ENCODE measurements at places on chromosomes 6 and 20.
A peak's percentile ranks its signal among the peaks of the same experiment; 100 is the strongest.

DNA sequence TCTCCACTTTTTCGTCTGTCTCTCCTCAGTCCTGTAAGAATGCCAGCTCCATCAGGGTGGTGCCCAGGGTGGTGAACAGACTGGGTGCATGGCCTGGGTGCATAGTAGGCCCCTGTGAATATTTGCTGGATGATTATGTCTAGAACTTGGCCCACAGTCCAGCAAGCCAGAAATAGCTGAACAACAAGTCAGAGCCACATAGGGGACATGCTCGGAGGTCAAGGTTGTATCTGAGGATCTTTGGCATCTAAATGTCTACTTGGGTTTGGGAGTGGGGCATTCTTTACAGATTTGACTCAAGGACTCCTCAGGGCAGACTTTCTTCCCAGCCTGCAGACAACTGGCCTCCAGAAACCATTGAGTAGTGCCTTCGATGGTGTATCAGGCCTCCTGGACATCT is 18.1 kb upstream of the BPIFA3 start:
- DNase-seq, result no peak

GRCh38 chr6:28323813-28324424 is 12.0 kb downstream of the ZSCAN31 start:
- DNase-seq, result no peak

DNA sequence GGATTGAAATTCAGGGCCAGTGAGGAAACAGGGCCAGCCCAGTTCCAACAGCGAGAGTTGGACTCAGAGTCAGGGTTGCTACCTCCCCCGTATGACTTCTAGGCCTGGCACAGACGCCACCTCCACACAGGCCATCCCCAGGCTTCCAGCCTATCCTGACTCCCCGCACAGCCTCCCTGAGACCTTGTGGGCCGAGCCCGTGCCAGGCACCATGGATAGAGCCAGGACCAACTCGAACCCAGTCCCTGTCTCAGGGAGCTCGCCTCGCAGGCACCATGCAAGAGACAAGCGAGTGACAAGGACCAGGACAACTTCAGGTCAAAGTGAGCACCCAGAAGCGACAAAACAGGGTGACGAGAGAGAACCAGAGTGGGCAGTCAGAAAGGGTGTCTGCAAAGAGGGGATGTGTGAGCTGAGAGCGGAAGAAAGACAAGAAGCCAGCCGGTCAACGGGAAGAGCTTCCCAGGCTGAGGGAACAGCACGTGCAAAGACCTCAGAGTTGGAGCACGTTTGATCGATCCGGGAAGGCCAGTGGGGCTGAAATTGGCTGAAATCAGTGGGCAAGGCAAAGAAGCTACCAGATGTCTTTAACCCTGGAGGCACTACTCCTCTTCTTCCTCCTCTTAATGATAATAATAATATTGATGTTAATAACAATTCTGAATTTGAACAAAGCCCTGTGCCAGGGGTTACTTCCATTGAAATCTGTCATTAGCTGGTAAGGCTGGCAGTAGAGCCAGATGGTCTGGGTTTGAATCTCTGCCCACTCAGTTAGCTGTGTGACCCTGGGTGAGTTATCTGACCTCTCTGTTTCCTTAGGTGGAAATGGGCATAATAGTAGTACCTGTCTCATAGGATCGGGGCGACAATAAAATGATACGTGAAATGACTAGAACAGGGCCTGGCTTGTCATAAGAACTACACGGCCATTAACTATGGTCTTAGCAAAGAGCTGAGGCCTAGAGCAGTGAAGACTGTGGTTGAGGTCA is 45.0 kb downstream of the KIAA1755 start:
- DNase-seq, result no peak

DNA sequence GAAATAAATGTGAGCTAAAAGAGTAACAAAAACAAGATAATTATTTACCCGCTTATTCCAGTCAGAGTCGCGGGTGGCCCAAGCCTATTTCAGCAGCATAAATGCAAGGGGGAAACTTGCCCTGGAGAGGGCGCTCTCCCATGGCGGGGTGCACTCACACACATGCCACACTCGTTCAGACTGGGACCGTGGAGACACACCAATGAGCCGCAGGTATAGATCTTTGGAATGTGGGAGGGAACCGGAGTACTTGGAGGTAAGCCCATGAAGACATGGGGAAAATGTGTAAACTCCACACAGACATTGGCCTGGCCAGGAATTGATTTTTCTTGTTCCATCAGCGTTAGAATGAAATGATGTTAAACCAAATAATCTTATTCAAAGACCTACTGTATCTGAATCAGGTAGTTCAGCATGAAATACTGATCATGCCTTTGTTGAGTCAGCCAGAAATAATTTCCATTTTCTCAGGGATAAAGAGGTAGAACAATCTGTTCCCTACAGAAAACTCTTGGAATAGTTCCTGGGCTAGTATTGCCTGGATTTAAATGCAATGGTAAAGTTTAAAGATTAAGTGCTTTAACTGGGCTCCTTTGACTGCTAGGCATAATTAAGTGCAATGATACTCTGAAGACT is 191.5 kb downstream of the MCHR2 start:
- no peak for DNase-seq

GRCh38 chr6:91476000-91476399 is 889.1 kb upstream of the MAP3K7 start:
- no peak for DNase-seq

DNA sequence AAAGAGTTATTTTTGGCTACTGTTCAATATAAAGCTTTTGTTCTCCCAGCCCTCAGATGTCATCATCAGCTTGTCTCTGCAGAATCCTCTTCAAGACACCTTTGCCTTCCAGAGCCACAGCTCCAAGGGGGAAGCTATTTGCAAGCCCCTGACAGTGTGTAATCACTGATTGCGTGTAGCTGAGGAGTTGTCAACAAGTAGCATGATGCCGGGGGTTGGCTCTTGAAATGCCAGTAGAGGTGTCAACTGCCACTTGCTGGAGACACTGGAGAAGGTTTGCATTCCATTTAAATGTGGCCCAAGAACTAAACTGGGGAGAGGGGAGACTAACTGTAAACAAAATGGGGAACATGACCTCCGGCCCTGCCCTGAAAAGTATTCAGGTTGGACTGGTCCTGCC is 44.3 kb upstream of the PDYN start:
- no peak for DNase-seq

DNA sequence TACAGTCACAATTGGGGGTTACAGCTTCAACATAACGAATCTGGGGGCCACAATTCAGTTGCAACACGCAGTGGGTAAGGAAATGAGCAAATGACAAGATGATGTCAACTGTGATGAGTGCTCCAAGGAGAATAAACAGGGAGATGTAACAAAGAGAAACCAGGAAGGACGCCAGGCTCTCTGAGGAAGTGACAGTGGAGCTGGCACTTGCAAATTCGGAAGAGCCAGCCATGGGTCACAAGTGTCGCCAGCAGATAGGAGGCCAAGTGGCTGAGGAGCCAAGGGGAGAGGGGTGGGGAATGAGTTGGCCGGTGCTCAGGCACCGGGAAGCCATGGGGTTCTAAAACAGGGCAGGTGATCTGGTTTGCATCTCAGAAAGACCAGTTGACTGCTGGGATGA is 136.4 kb downstream of the EYA2 start:
- DNase-seq, result no peak

- no peak for DNase-seq
Observed at GRCh38 chr20:41672282-41672681, 54.1 kb upstream of the CHD6 start.

DNA sequence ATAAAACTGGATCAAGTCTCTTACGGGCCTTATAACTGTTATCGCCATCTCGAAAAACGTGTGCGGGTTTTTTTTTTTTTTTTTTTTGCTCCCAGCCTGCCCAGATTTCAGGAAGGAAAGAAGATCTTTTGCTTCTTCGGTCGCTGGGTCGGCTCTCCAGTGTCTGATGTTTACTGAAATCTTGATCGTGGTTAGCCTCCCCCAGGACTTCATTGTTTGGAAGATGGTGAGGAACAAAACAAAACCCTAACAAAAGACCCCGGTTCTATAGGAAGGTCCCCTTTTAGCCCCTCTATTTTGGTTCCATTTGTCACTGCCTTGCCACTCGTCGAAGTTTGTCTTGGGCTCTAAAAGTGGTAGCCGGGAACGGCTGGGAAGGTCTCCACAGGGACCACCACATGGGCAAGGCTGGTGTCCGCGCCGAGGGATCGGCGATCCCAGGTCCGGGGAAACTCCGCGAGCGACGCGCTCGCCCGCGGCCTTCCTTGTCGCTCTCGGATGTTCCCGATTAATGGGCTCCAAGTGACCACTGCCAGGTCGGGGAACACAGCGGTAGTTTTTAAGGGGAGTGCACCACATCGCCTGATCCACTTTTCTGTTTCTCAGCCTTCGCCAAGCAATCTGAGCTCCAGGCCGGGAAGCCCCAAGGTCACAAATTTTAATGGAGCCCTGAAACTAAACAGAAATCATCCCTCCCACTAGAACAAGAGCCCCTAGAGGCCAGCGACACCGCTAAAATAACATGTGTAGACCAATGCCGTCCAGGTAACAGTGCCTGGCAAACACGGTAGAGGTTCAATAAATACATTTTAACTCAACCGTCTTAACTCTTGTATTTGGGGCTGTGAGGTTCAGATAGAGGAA is 27.0 kb downstream of the TRIM27 start:
- DNase-seq, result no peak

DNA sequence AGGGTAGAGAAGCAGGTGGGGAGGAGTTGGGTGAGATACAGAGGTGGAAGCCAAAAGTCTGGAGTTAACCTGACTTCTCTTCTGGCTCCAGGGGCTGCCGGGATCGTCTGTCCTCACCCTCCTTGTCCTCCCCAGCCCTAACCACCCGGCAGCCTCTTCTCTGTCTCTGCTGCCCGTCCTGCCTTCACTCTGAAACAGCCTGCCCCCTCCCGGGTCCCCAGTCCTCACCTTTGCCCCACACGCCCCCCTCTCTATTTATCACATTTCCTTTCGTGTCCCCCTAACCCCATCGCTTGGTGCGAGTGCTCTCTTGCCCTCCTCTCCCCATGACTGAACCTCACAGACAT is 5.7 kb downstream of the RING1 start:
- no peak for DNase-seq

DNA sequence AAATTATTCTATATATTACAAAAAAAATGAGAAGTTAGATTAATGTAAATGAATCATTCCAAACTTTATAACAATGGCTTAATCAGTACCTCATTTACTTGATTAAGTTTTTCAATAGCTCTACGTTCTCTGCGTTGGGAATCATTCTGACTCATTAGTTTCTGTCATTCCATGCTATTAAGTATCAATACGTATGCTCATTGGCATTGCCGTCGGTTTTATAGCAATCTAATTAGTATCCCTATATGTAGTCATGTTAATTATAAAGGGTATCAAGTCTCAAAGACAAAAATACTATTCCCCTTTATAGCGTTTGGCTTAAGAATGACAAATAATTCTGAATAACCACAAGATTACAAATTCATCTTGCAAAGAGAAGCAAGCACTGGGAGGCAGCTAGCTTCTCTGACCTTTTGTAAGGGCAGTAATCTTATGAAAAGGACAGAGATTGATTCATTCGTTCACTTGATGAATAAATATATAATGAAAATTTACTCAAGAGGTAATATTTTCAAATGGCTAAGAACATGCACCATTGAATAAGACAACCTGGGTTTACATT is 41.8 kb downstream of the OLIG3 start:
- DNase-seq, result no peak

DNA sequence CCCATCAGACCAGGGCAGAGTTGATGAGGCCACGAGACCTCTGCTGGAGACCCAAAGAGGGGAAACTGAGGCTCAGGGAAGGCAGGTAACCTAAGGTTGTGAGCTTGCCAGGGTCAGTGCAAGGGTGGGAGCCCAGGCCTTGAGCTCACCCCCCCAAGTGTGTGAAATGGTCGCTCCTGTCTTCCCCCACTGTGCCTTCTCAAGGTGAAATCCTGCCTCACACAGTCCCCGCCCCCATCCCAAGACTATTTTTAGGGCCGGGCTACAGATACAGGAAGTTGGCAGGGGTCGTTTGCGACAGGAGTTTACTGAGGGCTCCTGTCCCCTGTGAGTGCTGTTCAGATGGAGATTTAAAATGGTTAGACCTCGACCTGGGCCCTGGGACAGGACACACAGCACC is 18.7 kb upstream of the GATA5 start:
- DNase-seq, result no peak

GRCh38 chr6:68238097-68238601 is 396.9 kb upstream of the ADGRB3 start:
- no peak for DNase-seq

GRCh38 chr6:170366248-170366960 is 59.8 kb downstream of the FAM120B start:
- DNase-seq, result peak; percentile 35

DNA sequence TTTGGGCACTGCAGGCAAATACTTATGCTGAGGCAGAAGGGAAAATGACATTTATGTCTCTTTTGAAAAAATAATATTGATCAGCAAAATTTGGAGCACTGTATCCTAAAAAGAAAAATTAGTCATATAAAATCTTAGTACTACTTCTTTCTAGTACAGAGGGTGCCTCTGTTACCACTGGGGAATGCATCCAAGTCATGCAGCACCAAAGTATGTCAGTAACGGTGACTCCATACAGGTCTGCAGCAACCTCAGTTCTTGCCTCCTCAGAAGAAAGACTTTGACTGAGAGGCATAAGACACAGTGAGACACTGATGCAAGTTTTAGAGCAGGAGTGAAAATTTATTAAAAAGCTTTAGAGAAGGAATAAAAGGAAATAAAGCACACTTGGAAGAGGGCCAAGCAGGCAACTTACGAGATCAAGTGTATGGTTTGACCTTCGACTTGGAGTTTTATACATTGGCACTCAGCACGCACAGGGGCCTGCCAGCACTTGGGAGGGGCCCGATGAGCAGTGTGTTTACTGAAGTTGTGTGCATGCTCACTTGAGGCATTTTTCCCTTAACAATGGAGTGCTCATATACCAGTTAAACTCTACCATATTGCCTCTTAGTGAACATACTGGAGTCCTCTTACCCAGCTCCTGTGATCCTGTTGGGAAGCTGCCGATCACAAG is 1244.8 kb downstream of the EPHA7 start:
- no peak for DNase-seq

DNA sequence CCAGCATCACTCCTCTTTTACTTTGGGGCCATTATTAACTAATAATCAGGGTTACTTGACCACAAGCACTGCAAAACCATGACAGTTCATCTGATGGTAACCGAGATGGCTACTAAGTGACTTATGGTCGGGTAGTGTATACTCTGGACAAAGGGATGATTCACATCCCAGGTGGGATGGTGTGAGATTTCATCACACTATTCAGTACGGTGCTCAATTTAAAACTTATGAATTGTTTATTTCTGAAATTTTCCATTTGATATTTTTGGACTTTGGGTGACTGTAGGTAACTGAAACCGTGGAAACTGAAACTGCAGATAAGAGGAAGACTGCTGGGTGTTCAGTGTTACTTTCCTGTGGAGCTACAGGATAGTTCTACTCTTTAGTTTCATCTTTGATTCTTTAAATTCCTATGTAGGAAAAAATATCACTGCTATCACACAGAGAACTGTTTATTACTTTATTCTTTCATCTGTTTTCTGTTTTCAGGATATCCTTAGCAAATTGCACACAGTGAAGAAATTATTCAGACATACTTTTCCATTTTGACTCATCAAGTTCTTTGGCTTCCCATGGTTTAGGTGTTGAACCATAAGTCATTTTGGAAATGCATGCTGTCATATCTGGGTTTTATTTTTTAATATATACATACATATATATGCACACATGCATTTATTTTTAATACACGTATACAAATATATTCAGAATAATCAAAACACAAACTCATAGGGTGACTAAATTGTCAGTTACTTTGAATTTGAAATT is 59.1 kb upstream of the C20orf144 start:
- DNase-seq, result no peak

Data from foreskin melanocyte (primary cell).